GM12864 (cell line): ENCODE measurements at places on chromosomes 13 and 19.

DNA sequence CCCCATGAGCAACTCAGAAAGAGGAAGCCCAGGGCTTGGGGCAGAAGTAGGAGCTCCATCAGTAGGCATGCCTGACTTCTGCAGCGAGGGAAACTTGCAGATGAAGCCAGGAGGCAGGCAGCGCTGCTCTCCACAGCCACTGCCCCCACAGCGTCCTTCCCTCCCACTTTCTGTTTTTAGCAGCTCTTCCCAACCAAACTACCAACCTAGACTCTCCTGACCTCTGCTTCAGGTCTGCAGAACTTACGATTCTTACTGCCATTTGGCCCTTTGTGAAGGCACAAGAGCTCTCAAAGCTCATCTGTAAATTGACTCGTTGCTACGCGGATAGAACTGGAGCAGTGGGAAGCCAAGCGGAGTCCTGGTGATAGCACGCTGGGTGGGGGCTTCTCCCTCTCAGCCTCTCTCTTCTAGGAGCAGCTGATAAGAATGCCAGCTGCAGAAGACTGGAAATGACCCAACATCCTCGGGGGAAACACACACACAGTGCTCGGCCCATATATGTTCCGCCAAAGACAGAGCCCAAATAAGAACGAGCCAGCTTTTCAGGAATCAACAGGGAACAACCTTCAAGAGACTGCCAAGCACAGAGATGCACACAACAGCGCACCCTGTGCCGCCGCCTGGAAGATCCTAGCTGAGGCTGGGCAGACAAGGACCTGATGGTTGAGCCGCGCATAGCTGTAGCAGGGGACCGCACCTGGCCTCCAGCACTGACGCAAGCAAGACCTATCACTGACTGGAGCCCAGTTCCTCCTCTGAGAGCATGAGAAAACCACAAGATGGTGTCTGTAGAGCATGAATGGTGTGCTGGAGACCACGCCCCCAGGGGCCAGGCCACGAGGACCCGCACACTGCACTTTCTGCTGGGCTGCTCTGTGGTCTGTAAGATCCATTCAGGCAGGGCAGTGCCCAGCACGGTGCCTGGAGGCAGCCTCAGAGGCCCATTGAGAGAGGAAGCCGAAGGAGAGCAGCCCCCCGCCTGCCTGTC, 15.9 kb upstream of the SLC35E1 start:
- DNase-seq = peak; percentile 90

- DNase-seq = peak; percentile 16
Observed at GRCh38 chr13:106568299-106569003, 514 bp upstream of the ARGLU1 start.

- DNase-seq = no peak
Observed at GRCh38 chr13:35698911-35699576, 222.6 kb upstream of the MAB21L1 start.

DNA sequence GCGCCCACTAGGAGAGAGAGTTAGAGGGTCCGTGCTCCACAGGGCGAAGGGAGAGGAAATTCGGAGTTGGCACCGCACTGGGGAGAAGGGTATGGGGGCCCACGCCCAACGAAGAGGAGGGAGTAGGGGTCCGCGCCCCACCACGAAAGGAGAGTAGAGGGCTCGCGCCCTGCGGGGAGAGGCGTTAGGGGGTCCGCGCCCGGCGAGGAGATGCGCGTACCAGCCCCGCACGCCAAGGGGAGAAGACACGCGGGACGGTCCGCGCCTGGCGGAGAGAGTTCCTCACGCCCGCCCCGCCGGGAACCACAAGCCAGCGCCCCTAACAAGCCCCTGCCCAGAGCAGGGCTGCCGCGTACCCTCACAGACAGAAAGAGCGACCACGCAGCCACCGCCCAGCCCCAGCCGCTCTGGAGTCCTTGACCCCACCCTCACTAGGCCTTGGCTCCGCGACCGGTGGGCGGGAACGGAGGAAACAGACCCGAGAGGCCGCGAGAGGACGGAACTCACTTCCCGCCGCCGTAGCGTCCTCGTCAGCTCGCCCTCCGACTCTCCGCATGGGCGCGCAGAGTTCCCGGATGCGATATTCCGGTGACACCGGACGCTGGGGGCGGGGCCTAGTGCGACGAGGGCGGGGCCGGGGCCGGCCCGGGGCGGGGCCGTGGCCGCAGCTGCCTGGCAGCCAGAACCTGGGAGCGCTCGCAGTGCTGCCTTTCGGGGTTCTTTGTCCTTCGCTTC, 20.0 kb upstream of the ZSCAN18 start:
- DNase-seq = no peak

- DNase-seq = no peak
Observed at GRCh38 chr19:28118235-28118634, 1094.7 kb downstream of the UQCRFS1 start.

DNA sequence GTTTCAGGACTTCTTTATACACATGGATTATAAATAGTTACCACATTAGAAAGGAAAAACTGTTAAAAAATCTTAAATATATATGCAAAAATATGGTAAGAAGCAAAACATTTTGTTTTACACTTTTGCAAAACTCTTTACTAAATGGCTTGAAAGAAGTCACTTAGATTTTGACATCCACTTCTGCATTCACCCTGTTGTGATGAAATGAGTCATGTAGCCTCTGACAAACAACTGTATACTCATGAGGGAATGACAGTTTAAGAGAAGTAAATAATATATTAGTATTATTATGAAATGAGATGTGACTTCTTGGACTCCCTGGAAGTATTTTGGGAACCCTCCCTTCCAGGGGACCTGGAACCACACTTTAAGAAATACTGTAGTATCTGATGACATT, 275.6 kb downstream of the DACH1 start:
- no peak for DNase-seq
